ENCODE measurements at places on chromosomes 3 and 15.

GRCh38 chr3:169591159-169591951, 72.2 kb downstream of the MECOM start:
- no peak for DNase-seq

DNA sequence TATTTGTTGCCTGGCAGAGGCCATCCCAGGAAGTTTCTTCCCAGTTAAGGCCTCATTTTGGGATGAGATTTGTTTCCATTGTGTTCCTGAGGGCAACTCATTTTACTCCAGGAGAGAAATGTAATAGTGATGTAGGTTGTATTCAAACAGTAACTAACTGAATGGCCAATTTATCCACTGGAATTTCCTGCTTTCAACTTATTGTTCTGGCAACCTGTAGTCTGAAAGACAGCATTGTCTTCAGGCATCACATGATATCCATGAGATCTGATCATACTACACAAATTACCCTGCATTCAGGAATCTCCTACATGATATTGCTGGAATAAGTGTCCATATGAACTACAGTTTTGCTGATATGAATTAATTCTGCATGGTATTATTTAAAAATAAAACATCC, 79.5 kb upstream of the FGF7 start:
- DNase-seq: no peak

- no peak for DNase-seq
These were observed at the start of gene TM4SF4 for GRCh38 chr3:149474250-149474817. Gene TM4SF4 (plus strand): TSS chr3:149474697. CDS start chr3:149474878, 181 bp downstream.

- no peak for DNase-seq
These were observed 21.9 kb upstream of the SQOR start for GRCh38 chr15:45612790-45613415.

GRCh38 chr3:102020735-102021134, 171.4 kb downstream of the NFKBIZ start:
- DNase-seq: no peak

All from activated CD4-positive, alpha-beta T cell treated with anti-CD3 and anti-CD28 coated beads, Interleukin-2, amount 50 U/mL, for 4 hours (primary cell).